Activated T-cell treated with anti-CD3 and anti-CD28 coated beads for 4 hours (primary cell): ENCODE measurements at places on chromosomes 4 and X.

DNA sequence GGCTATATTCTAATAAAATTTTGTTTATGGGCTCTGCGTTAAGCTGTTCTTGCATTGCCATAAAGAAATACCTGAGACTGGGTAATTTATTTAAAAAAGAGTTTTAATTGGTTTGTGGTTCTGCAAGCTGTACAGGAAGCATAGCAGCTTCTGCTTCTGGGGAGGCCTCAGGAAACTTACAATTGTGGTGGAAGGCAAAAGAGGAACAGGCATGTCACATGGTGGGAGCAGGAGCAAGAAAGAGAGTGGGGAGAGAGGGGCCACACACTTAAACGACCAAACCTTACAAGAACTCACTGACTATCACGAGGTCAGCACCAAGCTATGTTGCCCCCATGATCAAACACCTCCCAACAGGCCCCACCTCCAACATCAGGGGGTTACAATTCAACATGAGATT is 74.0 kb downstream of the FHDC1 start:
- no peak for DNase-seq

- no peak for DNase-seq
Observed at GRCh38 chr4:173194157-173194556, 25.5 kb downstream of the GALNT7 start.

- no peak for DNase-seq
Observed at GRCh38 chr4:82436780-82437179, 6.4 kb downstream of the ENOPH1 start.

DNA sequence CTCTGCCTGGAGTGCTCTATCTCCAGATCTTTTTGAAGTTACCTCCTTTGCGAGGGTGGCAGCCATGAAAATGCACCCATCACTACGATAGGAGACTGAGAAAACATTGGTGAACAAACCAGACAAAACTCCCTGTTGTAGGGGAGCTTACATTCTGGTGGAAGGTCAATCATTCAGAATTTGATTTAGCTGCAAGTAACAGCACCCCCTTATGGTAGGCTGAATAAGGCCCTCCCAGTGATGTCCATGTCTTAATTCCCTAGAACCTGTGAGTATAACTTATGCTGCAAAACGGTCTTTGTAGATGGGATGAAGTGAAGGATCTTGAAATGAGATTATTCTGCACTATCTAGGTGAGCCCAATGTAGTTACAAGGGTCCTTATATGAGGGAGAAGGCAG is 5.6 kb upstream of the TEC start:
- no peak for DNase-seq

DNA sequence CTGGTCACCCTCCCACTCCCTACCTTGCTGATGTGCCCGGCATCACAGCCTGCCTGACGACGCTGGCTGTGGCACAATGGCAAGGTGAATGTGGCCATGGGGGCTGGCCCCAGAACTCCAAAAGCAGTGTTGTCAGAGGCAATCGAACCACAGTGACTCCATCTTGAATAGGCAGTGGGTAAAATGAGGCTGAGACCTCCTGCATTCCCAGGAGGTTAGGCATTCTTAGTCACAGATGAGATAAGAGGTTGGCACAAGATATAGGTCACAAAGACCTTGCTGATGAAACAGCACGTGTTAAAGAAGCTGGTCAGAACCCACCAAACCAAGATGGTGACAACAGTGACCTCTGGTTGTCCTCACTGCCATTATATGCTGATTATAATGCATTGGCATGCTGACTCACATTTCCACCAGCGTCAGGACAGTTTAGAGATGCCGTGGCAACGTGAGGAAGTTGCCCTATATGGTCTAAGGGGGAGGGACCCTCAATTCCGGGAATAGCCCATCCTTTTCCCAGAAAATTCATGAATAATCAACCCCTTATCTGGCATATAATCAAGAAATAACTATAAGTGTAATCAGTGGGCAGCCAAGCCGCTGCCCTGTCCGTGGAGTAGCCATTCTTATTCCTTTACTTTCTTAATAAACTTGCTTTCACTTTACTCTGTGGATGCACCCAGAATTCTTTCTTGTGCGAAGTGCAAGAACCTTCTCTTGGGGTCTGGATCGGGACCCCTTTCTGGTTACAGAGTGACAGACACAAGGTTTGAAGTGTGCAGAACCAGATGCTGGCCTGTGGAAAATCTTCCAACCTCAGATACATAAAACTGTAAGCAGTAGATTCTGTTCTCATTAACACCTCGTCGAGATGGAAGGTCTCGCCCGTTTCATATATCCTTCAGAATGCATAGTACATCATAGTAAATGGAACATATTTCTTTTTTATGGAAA is 26.8 kb upstream of the CLDN24 start:
- no peak for DNase-seq

DNA sequence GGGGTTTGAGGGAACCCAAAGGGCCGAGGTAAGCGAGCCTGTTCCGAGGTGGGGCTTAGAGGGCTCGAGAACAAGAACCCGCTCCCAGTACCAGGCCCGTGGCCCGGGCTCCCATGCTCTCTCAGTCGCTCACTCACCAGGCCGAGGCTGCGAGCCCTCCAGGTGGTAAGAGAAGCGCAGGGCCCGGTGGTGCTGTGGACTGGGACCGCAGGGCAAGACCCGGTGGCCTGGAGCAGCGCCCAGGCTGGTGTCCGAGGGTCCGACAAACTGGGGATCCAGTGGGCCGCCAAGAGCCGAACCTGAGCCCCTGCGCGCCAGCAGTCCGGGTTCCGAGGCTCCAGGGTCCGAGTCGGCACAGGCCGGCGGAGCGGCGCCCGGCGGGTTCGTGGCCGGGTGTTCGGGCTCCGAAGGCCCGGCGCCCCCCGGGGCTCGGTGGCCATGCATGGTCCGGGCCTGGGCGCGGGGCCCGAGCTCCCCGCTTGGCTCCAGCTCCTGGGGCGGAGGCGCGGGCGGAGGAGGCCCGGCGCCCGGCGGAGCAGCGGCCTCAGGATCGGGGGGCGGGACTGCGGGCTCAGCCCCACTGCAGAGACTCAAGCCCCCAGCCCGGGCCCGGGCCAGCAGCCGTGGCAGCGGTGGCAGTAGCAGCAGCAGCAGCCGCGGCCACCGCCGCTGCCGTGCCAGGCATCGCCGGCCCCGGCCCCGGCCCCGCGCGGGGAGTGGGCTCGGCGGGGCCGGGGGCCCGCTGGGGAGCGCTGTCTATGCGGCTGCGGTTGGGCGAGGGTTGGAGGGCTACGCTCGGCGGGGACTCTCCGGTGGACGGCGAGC is 833 bp downstream of the FGD1 start:
- no peak for DNase-seq

DNA sequence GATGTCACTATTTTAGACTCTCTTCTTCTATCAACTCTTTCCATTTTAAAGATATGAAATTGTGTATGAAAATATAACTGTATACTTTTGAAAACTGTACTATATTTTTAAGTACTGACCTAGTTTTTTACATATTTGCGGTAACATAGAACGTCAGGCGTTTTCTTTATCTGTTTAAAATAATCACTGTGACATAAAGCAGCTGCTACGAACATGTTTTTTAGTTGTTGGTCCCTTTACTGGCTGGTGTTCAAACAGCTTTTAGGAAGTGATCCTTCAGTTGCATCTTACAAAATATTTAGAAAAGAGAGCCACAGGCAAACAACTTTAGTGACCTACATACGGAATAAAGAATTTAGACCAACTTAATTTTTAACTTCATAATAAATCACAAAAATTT is 73.1 kb downstream of the METTL14 start:
- DNase-seq: no peak

DNA sequence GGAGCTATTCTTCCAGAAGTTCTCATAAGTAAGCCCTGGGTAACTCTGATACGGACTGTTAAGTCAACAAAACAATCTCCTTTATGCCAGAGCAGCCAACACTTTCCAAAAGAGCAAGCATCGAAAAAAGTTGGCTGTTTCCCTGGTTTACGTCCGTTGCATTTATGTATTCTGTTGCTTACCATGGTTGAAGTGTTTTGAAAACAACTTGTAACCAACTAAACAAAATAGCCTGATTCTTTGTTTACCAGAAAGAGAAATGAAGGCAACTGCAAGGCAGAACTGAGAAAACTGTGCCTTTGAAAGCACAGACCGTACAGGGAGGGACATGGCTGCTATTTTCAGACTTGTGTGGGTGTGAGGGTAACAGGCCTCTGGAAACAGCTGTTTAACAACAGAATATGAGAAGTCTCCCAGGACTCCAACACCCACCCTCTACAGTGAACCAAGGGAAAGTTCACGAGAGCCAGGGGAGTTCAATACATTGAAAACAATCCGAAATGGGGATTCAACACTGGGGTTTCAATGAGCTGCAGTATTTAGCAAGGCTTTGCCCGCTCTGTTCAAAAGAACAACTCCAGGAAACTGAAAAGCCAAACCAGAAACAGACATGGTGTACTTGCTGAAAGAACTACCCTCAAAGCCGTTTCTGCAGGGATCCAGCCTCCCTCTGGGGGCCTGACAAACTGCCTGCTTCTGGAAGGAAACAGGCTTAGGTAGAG is 95.8 kb upstream of the EGFL6 start:
- DNase-seq: no peak

GRCh38 chrX:39399387-39399786 is 598.1 kb downstream of the MID1IP1 start:
- DNase-seq: no peak

GRCh38 chr4:77817304-77818072 is 1.7 kb downstream of the CNOT6L start:
- DNase-seq: no peak

DNA sequence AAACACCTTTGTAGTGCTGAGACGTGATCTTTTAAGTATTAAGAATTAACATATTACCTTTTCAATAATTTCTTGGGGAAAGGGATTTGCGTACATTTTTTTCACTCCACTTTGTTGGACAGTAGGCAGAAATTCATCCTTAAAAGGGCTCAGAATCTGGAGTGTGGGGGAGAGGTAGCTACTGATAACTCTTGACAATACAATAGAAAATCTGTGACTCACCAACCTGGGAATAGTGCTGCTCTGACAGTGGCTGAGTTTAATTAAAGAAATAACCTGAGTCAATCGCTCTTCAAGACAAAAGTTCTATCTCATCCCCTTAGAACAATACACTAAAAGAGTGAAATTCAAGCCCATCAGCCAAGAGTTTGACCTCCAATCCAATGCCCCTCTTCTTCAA is 60.2 kb downstream of the SLC9A7 start:
- DNase-seq: no peak
